ENCODE measurements at places on chromosomes 2 and 18. TPM values are rescaled to one million over a fixed set of nuclear protein-coding genes. Genes with fewer than 3 reads are reported as not detected.

Gene TTR
- not detected for total RNA-seq

GRCh38 chr2:41998186-41999127 lies 49.4 kb upstream of the PKDCC start:
- no peak for DNase-seq
- no peak overlapping the region for H3K27ac ChIP-seq
- no peaks in the 10 kb centered on the region for H3K4me1 ChIP-seq
- H3K27me3 ChIP-seq, result no peaks in the 10 kb centered on the region
- no peaks in the 10 kb centered on the region for H3K36me3 ChIP-seq
- H3K4me3 ChIP-seq, result no peak overlapping the region

- H3K27me3 ChIP-seq, result no peaks in the 10 kb centered on the region
- DNase-seq, result no peak
- H3K27ac ChIP-seq, result no peak overlapping the region
- H3K4me3 ChIP-seq, result no peak overlapping the region
- H3K36me3 ChIP-seq, result no peaks in the 10 kb centered on the region
- no peaks in the 10 kb centered on the region for H3K4me1 ChIP-seq
These were observed 69.8 kb downstream of the TSN start for GRCh38 chr2:121825003-121825950.

Gene GALNT3
- total RNA-seq, result 2.7 TPM

GRCh38 chr18:64330161-64330560 lies 181.3 kb upstream of the LINC00305 start:
- no peaks in the 10 kb centered on the region for H3K4me1 ChIP-seq
- DNase-seq, result no peak
- no peak overlapping the region for H3K4me3 ChIP-seq
- H3K27ac ChIP-seq, result no peak overlapping the region
- H3K36me3 ChIP-seq, result no peaks in the 10 kb centered on the region

DNA sequence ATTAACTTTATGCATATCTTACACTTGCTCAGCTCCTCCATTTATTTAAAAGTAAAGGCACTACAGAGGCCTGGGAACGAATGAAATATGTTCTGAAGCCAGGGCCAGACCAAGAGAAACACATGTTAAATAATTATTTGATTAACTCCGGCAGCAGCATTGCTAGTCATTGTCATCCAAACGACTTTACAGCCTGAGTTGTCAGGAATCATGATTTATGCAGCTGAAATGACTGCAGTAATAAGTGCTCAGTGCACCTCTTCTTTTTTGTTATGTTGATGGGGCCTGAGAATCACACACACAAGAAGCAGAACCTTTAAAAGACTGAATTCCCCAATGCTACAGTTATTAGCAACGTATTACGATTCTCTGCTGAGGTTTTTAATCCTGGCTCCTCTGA lies 58.9 kb downstream of the EPHA4 start:
- H3K27ac ChIP-seq, result no peak overlapping the region
- no peak for DNase-seq
- H3K36me3 ChIP-seq, result no peaks in the 10 kb centered on the region
- no peak overlapping the region for H3K4me3 ChIP-seq
- H3K4me1 ChIP-seq, result peaks cover 35% of the 10 kb centered on the region

DNA sequence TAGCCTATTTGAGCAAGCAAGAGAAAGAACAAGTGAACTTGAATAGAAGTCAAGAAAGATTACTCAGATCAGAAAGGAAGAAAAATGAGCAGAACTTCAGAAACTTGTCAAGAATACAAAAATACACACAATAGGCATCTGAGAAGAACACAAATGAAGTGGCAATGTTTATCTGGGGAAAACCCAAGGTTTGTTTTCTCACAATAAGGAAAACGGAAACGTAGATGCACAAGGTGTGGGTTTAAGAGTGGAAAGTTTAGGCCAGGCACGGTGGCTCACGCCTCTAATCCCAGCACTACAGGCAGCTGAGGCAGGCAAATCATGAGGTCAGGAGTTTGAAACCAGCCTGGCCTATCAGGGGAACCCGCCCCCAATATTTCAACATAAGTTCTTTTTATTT lies 159.5 kb upstream of the GYPC start:
- H3K27me3 ChIP-seq, result no peaks in the 10 kb centered on the region
- DNase-seq, result no peak
- H3K4me3 ChIP-seq, result no peak overlapping the region
- H3K4me1 ChIP-seq, result no peaks in the 10 kb centered on the region
- H3K36me3 ChIP-seq, result no peaks in the 10 kb centered on the region
- no peak overlapping the region for H3K27ac ChIP-seq

Gene TMEM178A
- total RNA-seq, result not detected

Data from CD4-positive, alpha-beta memory T cell (primary cell).